Urothelium cell line (cell line): ENCODE measurements at places on chromosomes 2 and 18.

GRCh38 chr2:45261746-45262145, 252.5 kb upstream of the SIX2 start:
- no peak for DNase-seq

DNA sequence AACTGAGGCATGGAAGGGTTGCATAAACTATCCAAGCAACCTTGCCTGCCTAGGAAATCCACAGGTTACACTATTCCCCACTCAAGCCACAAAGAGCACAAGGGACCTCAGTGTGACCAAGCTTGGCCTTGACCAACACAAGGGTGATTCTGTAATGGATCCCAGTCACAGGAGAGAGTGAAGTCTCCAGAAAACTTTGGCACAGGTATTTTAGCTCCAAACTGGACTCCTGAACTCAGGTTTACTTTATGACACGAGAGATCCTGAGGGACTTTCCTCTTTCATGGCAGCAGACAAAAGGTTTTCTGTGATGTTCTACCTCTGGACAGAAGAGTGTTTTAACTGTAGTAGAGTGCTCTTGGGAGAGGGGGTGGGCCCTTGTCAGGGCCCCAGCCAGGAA, 169.2 kb downstream of the TRABD2A start:
- no peak for DNase-seq

GRCh38 chr2:83837823-83838222, 621.3 kb downstream of the SUCLG1 start:
- no peak for DNase-seq

- no peak for DNase-seq
These were observed 205.8 kb upstream of the NCKAP5 start for GRCh38 chr2:133773854-133774653.

DNA sequence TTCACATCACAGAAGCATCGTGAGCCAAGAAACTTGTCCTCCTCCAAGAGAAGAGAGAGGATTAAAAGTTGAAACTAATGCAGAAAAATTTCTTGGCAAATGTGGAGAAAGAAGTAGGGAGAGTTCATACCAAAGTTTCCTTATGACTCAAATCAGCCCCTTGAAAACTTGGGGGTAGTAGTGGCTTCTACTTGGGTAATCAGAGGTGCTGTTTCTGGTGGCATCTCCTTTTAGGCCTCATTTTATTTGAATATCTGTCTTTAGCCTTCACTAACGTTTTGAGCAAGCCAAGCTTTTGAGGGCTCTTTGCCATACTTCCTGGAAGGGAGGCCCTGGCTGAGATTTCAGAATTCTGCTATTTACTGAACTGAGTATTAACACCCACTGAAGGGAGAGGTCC, 515.3 kb upstream of the MEX3C start:
- no peak for DNase-seq

GRCh38 chr2:85797263-85797660, 43.5 kb downstream of the ATOH8 start:
- no peak for DNase-seq

- no peak for DNase-seq
These were observed 497.8 kb downstream of the EIPR1 start for GRCh38 chr2:2879781-2880180.
